ENCODE measurements at places on chromosomes 7 and 10.

DNA sequence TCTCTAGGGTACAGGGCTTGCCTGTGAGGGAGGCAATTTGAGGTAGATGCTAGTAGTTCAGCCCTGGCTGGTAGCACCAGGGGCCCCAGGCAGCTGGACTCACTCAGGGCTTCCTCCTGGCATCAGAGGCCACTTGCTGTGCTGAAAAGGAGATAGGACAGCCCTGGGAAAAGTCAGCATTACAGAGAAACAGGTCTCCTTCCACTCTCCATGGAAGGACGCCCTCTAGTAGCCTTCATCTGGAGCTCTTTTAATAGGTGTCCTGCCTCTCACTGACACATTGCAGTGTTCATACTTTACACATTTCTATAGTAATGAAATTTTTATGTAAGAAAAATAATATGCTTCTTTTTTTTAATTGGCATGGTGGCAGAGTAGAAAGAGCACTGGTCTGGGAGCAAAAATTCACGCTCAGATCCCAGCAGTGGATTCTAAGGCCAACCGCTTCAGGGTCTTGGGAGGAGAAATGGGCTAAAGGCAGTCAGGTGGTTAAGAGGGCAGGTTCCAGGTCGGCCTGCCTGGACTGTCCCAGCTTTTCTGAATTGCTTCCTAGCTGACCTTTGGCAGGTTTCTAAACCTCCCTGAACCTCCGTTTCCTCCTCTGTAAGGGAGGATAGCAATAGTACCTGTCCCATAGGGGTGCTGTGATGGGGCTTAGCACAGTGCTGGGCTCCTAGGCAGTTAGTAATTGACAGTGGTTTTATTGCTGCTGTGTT lies 35.8 kb downstream of the AIFM2 start:
- H3K4me3 ChIP-seq = no peak overlapping the region
- H3K27ac ChIP-seq = peak overlapping the region; percentile 28
- DNase-seq = peak; percentile 34
- H3K36me3 ChIP-seq = peaks cover 67% of the 10 kb centered on the region
- no peaks in the 10 kb centered on the region for H3K27me3 ChIP-seq

- H3K4me3 ChIP-seq = no peak overlapping the region
- no peaks in the 10 kb centered on the region for H3K36me3 ChIP-seq
- no peak overlapping the region for H3K27ac ChIP-seq
Observed at GRCh38 chr7:116215551-116215950, 5.2 kb downstream of the TES start.

GRCh38 chr10:129880191-129880870 lies 83.7 kb downstream of the EBF3 start:
- no peaks in the 10 kb centered on the region for H3K36me3 ChIP-seq
- no peak overlapping the region for H3K4me3 ChIP-seq
- no peak for DNase-seq
- H3K27ac ChIP-seq = no peak overlapping the region

DNA sequence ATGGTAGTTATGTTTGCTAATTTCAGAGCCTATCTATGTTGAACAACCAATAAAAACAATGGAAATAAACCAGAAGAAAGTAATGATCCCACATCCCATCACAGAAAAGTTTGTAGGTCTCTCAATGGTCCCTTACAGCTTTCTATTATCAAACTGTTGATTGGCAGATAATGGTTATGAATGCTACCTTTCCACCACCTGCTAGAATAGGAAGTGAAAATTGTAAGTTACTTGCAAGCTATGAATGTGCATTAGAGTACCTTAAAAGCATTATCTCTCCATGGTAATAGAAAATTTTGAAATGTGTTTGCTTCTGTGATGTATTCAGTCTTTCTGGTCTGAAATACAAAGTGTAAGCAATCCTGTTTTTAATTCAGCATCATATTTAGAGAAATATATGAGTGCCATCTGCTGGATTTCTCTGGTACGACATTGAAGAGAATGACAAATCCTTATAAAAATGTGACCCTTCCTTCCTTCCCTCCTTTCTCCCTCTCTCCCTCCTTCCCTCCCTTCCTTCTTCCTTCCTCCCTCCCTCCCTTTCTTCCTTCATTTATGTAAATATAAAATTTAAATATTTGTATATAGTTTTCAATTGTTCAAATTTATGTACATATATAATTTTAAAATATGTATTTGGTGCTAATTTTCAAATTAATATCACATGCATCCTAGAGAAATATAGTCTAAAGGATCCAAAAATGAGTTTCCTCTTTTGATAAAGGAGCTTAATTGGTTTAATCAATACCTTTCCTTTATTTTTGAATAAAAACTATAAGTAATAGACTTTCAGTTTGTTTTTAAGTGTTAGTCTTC lies 41.4 kb upstream of the PNLIPRP3 start:
- H3K36me3 ChIP-seq = no peaks in the 10 kb centered on the region
- H3K27ac ChIP-seq = no peak overlapping the region
- H3K27me3 ChIP-seq = no peaks in the 10 kb centered on the region
- H3K4me3 ChIP-seq = no peak overlapping the region

GRCh38 chr7:140876519-140877248 lies 48.0 kb downstream of the BRAF start:
- H3K4me1 ChIP-seq = no peaks in the 10 kb centered on the region
- no peak overlapping the region for H3K4me3 ChIP-seq
- no peak for DNase-seq
- H3K36me3 ChIP-seq = no peaks in the 10 kb centered on the region
- no peaks in the 10 kb centered on the region for H3K27me3 ChIP-seq

- peaks cover 5% of the 10 kb centered on the region for H3K27me3 ChIP-seq
- H3K27ac ChIP-seq = no peak overlapping the region
- H3K4me1 ChIP-seq = no peaks in the 10 kb centered on the region
- H3K36me3 ChIP-seq = no peaks in the 10 kb centered on the region
- DNase-seq = no peak
Observed at GRCh38 chr10:131446171-131446570, 134.7 kb upstream of the TCERG1L start.

DNA sequence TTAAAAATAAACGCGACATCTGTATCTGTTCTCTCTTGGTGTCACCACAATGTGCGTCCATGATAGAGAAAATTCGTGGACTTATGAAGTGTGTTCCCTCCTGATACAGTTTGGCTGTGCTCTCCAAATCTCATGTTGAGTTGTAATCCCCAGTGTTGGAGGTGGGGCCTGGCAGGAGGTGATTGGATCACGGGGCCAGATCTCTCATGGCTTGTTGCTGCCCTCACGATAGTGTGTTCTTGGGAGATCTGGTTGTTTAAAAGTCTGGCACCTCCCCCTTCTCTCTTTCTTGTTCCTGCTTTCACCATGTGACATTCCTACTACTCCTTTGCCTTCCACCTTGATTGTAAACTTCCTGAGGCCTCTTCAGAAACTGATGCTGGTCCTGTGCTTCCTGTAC lies 229.4 kb upstream of the MYO3A start:
- no peaks in the 10 kb centered on the region for H3K4me1 ChIP-seq
- no peaks in the 10 kb centered on the region for H3K27me3 ChIP-seq
- no peaks in the 10 kb centered on the region for H3K36me3 ChIP-seq
- no peak overlapping the region for H3K27ac ChIP-seq
- DNase-seq = no peak

GRCh38 chr10:59064759-59065539 lies 111.5 kb upstream of the PHYHIPL start:
- peaks cover 14% of the 10 kb centered on the region for H3K4me1 ChIP-seq
- H3K27me3 ChIP-seq = no peaks in the 10 kb centered on the region
- H3K4me3 ChIP-seq = no peak overlapping the region
- H3K36me3 ChIP-seq = no peaks in the 10 kb centered on the region
- H3K27ac ChIP-seq = peak overlapping the region; percentile 37
- DNase-seq = peak; percentile 9

- no peak for DNase-seq
- no peaks in the 10 kb centered on the region for H3K36me3 ChIP-seq
- H3K4me3 ChIP-seq = no peak overlapping the region
- no peaks in the 10 kb centered on the region for H3K27me3 ChIP-seq
- no peak overlapping the region for H3K27ac ChIP-seq
- no peaks in the 10 kb centered on the region for H3K4me1 ChIP-seq
Observed at GRCh38 chr7:43568529-43568928, 14.4 kb upstream of the STK17A start.

- H3K4me3 ChIP-seq = no peak overlapping the region
- peaks cover 10% of the 10 kb centered on the region for H3K36me3 ChIP-seq
- no peak overlapping the region for H3K27ac ChIP-seq
- DNase-seq = no peak
- H3K4me1 ChIP-seq = peaks cover 37% of the 10 kb centered on the region
Observed at GRCh38 chr7:549891-550625, 30.4 kb upstream of the PDGFA start.

DNA sequence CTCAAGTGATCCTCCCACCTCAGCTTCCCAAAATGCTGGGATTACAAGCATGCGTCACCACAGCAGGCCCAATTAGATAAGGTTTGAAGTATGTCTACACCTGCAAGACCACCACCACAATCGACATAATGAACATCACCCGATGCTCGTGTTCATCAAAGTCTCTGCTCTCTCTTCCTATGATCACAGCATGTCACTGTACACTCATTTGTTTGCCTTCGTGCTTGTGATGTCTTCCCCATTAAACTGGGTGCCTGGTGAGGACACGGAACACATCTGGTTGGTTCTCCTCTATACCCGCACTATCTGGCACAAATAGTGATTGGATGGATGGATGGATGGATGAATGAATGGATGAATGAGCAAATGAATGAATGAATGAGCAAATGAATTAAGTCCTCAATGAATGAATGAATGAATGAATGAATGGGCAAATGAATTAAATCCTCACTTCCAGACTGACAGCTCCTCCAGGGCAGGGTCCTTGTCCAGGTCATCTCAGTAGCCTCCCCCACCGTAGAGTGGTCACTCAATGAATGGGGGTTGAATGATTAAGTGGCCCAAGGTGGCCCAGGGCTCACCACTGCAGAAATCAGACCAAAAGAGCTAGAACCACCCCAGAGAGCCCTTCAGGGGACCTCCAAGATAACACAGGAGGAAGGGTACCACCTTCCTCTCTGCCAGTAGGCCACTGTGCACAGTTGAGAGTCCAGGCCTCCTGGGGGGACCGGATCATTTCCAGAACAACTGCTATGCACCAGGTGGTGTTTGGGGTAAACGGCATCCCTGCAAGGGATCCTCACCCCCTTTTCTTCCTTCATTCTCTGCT lies 101.9 kb upstream of the TNRC18 start:
- H3K36me3 ChIP-seq = peaks cover 47% of the 10 kb centered on the region
- peak overlapping the region; percentile 73 for H3K27ac ChIP-seq
- no peak overlapping the region for H3K4me3 ChIP-seq
- peaks cover 14% of the 10 kb centered on the region for H3K4me1 ChIP-seq
- DNase-seq = peak; percentile 74
- H3K27me3 ChIP-seq = no peaks in the 10 kb centered on the region

- DNase-seq = peak; percentile 52
- no peaks in the 10 kb centered on the region for H3K27me3 ChIP-seq
- H3K27ac ChIP-seq = no peak overlapping the region
- H3K4me3 ChIP-seq = no peak overlapping the region
- peaks cover 3% of the 10 kb centered on the region for H3K4me1 ChIP-seq
Observed at GRCh38 chr7:140326116-140326928, 72.0 kb downstream of the SLC37A3 start.

- no peak for DNase-seq
- no peak overlapping the region for H3K4me3 ChIP-seq
- no peaks in the 10 kb centered on the region for H3K4me1 ChIP-seq
- H3K27me3 ChIP-seq = peaks cover 72% of the 10 kb centered on the region
- H3K27ac ChIP-seq = no peak overlapping the region
- H3K36me3 ChIP-seq = no peaks in the 10 kb centered on the region
Observed at GRCh38 chr7:101299511-101300464, 21.8 kb downstream of the IFT22 start.

DNA sequence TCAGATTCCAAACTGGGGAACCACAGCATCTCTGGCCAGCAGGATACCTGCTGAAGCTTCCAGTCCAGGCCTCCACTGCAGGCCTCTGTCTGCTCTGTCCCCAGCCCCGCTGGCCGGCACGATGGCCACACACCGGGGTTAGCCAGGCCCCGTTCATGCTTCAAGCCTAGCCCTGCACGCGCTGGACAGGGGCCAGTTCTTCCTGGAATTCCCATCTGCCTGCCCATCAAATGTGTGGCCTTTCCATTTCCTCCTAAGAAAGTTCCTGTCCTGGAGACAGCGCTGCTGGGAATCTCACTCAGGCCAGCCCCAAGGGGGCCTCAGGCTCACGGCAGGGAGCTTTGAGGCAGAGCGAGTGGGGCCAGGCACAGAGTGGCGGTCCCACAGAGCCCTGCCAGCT lies 18.0 kb downstream of the SH2B2 start:
- no peak overlapping the region for H3K27ac ChIP-seq
- peaks cover 16% of the 10 kb centered on the region for H3K27me3 ChIP-seq
- peaks cover 9% of the 10 kb centered on the region for H3K4me1 ChIP-seq
- H3K4me3 ChIP-seq = no peak overlapping the region
- no peak for DNase-seq
- H3K36me3 ChIP-seq = no peaks in the 10 kb centered on the region

DNA sequence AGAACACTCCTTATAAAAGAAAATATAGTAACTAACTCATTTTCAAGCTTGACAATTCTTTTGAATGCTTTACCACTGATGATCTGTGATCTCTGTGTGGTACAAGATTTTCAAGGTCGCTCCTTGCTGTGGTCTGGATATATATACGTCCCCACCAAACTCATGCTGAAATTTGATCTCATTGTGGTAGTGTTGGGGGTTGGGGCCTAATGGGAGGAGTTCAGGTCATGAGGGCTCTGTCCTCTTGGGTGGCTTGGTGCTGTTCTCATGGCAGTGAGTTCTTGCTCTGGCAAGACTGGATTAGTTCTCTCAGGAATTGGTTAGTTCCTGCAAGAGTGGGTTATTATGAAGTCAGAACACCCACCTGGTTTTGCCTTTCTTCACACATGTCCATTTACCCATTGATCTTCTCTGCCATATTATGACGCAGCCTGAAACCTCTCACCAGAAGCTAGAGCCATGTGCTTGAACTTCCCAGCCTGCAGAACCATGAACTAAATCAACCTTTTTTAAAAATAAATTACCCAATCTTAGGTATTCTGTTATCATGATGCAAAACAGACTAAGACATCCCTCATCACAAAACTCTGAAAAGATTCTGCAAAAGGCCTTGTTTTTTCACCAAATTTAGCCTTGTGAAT lies 8.3 kb upstream of the EDRF1 start:
- DNase-seq = no peak
- no peaks in the 10 kb centered on the region for H3K36me3 ChIP-seq
- no peak overlapping the region for H3K27ac ChIP-seq
- peaks cover 5% of the 10 kb centered on the region for H3K4me1 ChIP-seq
- no peak overlapping the region for H3K4me3 ChIP-seq

DNA sequence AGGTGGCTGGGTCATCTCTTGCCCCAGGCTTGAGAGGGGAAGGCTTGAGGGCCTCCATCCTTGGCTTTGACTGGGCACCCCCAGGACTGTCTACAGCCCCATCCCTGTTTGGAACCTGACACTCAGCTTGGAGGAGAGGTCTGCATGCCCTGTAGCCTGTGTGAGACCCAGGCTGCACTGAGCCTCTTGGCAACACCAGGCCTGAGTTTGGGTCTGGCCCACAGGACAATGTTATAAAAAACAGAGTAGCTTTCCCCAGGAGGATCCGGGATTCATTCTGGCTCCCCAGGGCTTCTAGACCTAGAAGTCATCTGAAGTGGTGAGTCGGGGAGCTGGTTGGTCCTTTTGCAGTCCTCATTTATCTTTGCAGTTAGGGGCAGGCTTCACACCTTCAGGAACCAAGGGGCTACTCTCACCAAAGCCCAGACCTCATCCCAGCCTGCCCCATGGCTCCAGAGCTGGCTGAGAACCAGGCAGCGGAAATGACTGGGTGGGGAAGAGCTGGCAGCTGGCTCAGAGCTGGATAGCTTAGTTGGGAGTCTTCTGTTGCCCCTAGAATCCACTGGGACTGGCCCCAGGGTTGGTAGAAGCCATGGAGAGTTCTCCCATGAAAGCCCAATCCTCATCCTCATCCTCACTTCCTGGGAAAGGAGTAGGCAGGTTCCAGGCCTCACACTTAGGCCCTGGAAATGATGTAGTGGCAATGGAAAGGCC lies 68.8 kb downstream of the ADCYAP1R1 start:
- no peak overlapping the region for H3K4me3 ChIP-seq
- no peaks in the 10 kb centered on the region for H3K36me3 ChIP-seq
- peaks cover 9% of the 10 kb centered on the region for H3K27me3 ChIP-seq
- H3K4me1 ChIP-seq = no peaks in the 10 kb centered on the region

All from large intestine (tissue), 12 donors.